ENCODE measurements at places on chromosomes 1 and 21. TPM values are rescaled to one million over a fixed set of nuclear protein-coding genes. Genes with fewer than 3 reads are reported as not detected.

DNA sequence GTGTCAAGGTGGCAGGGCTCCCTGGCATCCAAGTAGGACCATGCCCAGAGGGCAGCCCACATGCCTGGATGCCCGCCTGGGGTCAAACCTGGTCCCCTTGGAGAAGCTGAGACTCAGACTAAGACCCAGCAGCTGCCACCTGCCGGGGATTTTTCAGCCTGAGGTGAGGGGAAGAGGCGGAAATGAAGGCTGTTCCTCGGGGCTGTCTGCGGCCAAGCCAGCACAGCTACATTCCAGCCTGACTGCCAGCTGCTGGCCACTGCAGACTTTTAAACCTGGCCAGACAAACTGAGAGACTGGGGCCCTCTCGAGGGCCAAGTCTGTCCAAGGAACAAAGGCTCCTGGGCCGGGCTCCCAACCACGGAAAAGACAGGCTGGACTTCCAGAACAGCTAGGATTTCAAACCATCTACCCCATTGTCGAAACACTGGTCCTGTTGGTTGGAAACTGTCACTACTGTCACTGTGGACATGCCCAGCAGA is 21.9 kb upstream of the PLEKHG5 start:
- H3K4me3 ChIP-seq = no peak overlapping the region
- no peaks in the 10 kb centered on the region for H3K36me3 ChIP-seq
- H3K27me3 ChIP-seq = no peaks in the 10 kb centered on the region
- no peak overlapping the region for H3K27ac ChIP-seq
- DNase-seq = no peak

- no peak overlapping the region for H3K27ac ChIP-seq
- DNase-seq = no peak
- H3K4me1 ChIP-seq = peaks cover 18% of the 10 kb centered on the region
- H3K4me3 ChIP-seq = no peak overlapping the region
Measured at GRCh38 chr1:180152588-180152987, 2.1 kb upstream of the QSOX1 start.

The C1orf141 gene
- total RNA-seq = not detected

- H3K27me3 ChIP-seq = no peaks in the 10 kb centered on the region
- H3K36me3 ChIP-seq = no peaks in the 10 kb centered on the region
- DNase-seq = no peak
- peaks cover 11% of the 10 kb centered on the region for H3K4me1 ChIP-seq
- H3K27ac ChIP-seq = no peak overlapping the region
- no peak overlapping the region for H3K4me3 ChIP-seq
Measured at GRCh38 chr1:152168535-152168868, 9.5 kb upstream of the RPTN start.

DNA sequence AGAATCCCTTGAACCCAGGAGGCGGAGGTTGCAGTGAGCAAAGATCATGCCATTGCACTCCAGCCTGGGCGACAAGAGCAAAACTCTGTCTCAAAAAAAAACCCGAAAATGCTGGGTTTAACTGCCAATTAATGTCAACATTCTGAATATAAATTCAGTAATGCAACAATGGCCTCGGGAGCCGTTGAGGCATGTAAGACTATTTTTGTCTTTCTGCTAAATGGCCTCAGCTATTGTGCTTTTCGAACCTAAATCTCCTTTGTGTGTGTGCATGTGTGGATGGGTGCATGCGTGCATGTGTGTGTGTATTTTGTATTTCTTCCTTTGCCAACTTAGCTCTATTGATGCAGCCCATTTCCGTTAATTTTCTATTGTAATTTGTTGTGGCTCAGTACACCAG is 31.6 kb downstream of the CLIC4 start:
- H3K4me3 ChIP-seq = no peak overlapping the region
- H3K4me1 ChIP-seq = peaks cover 59% of the 10 kb centered on the region
- no peak for DNase-seq
- peak overlapping the region; percentile 2 for H3K27ac ChIP-seq
- no peaks in the 10 kb centered on the region for H3K36me3 ChIP-seq
- no peaks in the 10 kb centered on the region for H3K27me3 ChIP-seq

The TBX19 gene
- 8.4 TPM for total RNA-seq

GRCh38 chr1:230910755-230911117 is 42.4 kb upstream of the C1orf198 start:
- peaks cover 39% of the 10 kb centered on the region for H3K4me1 ChIP-seq
- no peaks in the 10 kb centered on the region for H3K27me3 ChIP-seq
- peaks cover 3% of the 10 kb centered on the region for H3K36me3 ChIP-seq
- DNase-seq = no peak
- peak overlapping the region; percentile 64 for H3K27ac ChIP-seq

GRCh38 chr1:174204697-174205308 is 45.5 kb downstream of the RABGAP1L start:
- H3K4me3 ChIP-seq = no peak overlapping the region
- no peaks in the 10 kb centered on the region for H3K36me3 ChIP-seq
- no peak overlapping the region for H3K27ac ChIP-seq
- no peaks in the 10 kb centered on the region for H3K27me3 ChIP-seq

GRCh38 chr1:34511802-34512201 is 243.0 kb upstream of the GJB5 start:
- no peaks in the 10 kb centered on the region for H3K27me3 ChIP-seq
- H3K4me3 ChIP-seq = no peak overlapping the region
- DNase-seq = no peak
- no peaks in the 10 kb centered on the region for H3K36me3 ChIP-seq

The SELE gene
- 28.8 TPM for total RNA-seq

The LEMD1 gene
- not detected for total RNA-seq

DNA sequence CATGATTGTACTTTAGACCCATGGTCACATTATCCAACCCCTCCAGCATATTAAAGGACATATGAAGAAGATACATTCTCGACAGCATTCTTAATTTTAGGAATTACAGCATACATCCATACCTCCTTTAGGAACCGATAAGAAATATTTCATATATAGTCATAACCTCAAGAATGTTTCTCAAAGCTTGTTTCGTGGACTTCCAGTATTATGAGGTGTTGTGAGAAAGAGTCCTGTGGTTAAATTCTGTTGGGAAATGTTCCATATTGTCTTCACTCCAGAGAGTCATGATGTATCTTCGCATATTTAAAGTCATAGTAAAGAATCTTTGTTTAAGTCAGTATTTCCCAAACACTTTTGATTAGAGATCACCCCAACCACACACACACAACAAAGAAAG is 321.0 kb upstream of the SNX7 start:
- DNase-seq = no peak
- no peak overlapping the region for H3K4me3 ChIP-seq
- no peaks in the 10 kb centered on the region for H3K27me3 ChIP-seq
- no peaks in the 10 kb centered on the region for H3K4me1 ChIP-seq

GRCh38 chr1:86695400-86695799 is 9.0 kb upstream of the SH3GLB1 start:
- no peaks in the 10 kb centered on the region for H3K4me1 ChIP-seq
- no peak overlapping the region for H3K27ac ChIP-seq
- H3K36me3 ChIP-seq = no peaks in the 10 kb centered on the region
- DNase-seq = no peak

The PTCH2 gene
- 0.95 TPM for total RNA-seq

GRCh38 chr1:7281821-7282220 is 489.3 kb upstream of the VAMP3 start:
- DNase-seq = no peak
- H3K4me1 ChIP-seq = no peaks in the 10 kb centered on the region
- no peaks in the 10 kb centered on the region for H3K27me3 ChIP-seq

- H3K4me3 ChIP-seq = no peak overlapping the region
- no peaks in the 10 kb centered on the region for H3K4me1 ChIP-seq
- no peak for DNase-seq
- no peak overlapping the region for H3K27ac ChIP-seq
- no peaks in the 10 kb centered on the region for H3K36me3 ChIP-seq
Measured at GRCh38 chr1:233061265-233061664, 110.9 kb downstream of the NTPCR start.

The ZNF695 gene
- total RNA-seq = not detected

GRCh38 chr1:246674049-246674448 is 50.2 kb upstream of the SCCPDH start:
- no peak overlapping the region for H3K4me3 ChIP-seq
- no peak for DNase-seq
- no peaks in the 10 kb centered on the region for H3K36me3 ChIP-seq
- H3K27ac ChIP-seq = no peak overlapping the region

The ATAD3C gene
- total RNA-seq = 0.27 TPM

The CRNN gene
- total RNA-seq = not detected

GRCh38 chr1:203638103-203638475 is 11.5 kb downstream of the ATP2B4 start:
- H3K27me3 ChIP-seq = no peaks in the 10 kb centered on the region
- H3K4me3 ChIP-seq = no peak overlapping the region
- H3K27ac ChIP-seq = peak overlapping the region; percentile 69
- no peak for DNase-seq

The CA6 gene
- total RNA-seq = not detected

DNA sequence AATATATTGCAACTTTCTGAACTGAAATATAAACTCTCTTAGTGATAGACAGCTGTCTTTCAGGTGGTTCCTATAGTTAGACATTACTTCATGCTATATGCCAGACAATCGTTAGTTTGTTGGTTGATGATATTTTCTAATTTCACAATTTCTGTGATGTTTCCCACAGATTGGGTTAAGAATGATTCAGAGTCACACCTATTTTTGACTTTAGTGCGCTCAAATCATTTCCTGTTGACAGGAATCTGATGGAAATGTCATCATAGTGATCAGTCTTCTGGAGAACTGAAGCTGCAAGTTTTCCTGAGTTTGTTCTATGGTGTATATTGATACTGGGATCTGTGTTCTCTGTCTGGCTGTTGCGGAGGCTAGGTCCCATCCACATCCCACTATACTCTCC is 119.7 kb downstream of the C1orf21 start:
- H3K27ac ChIP-seq = no peak overlapping the region
- H3K36me3 ChIP-seq = no peaks in the 10 kb centered on the region
- no peak for DNase-seq
- peaks cover 11% of the 10 kb centered on the region for H3K4me1 ChIP-seq
- H3K4me3 ChIP-seq = no peak overlapping the region

All from thoracic aorta (tissue), 2 donors.